ENCODE measurements at places on chromosomes 6 and 20.

- DNase-seq = no peak
These were observed 66.8 kb downstream of the TBC1D7 start for GRCh38 chr6:13261464-13261994.

GRCh38 chr20:34269996-34270627 lies 28.9 kb downstream of the ASIP start:
- no peak for DNase-seq

- no peak for DNase-seq
These were observed 172.2 kb downstream of the PLCB1 start for GRCh38 chr20:8304124-8304816.

DNA sequence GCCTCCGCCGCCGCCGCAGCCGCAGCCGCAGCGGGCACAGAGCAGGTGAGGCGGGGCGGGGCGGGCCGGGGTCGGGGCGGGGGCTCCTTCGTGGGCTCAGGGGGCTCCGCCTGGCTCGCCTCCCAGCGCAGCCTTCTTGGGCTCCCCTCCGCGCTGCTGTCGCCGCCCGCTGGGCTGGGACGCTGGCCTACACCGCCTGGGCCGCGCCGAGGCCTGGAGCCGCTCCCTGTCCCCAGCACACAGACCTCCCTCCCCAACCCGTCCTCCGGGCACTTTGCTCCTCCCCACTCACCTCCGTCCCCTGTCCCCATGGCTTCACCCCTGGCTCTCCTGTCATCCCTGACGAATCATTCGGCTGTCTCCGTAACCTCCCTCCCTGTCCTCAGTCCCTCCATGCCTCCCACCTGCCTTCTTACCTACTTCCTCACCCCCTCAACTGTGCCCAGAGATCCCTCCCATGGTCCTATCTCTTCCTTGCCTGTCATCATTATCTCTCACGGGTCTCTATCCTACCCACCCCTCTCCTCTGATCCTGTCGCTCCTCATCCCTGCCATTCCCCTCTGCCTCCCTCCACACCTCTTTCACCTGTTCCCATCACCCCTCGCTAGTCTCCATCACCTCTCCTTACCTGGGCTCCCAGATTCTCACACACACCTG lies 512 bp downstream of the TTBK1 start:
- DNase-seq = no peak

GRCh38 chr6:82953871-82954270 lies 111.8 kb downstream of the UBE3D start:
- no peak for DNase-seq

DNA sequence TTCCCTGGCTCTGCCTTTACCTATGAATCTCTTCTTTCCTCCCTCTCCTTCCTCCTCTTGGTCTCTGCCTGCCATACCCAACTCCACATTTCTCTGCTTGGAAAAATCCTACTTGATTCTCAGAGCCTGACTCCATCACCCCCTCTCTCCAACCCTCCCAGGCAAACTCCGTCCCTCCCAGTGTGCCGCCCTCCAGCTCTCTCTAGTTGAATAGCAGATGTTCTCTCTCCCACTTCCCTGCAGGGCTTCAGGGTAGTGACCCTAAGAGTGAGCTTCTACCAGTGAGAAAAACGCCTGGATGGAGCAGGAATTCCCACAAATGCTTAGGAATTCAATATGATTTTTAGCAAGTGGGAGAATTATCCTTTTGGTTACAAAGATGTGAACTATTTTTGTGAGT lies 141.6 kb downstream of the MTHFD1L start:
- no peak for DNase-seq

- DNase-seq = no peak
These were observed 145.0 kb downstream of the LRRC1 start for GRCh38 chr6:53939830-53940229.

- no peak for DNase-seq
These were observed 29.8 kb downstream of the PDYN start for GRCh38 chr20:1964061-1964460.

GRCh38 chr6:16514249-16514648 lies 247.0 kb downstream of the ATXN1 start:
- no peak for DNase-seq

Measured in stimulated activated CD4-positive, alpha-beta T cell treated with anti-CD3 and anti-CD28 coated beads, Interleukin-4, amount 100 ng/mL, for 1 hour (primary cell).